ENCODE measurements at places on chromosomes 1 and 21. TPM values are rescaled to one million over a fixed set of nuclear protein-coding genes. Genes with fewer than 3 reads are reported as not detected.

Gene OBSCN
- 5.4 TPM for polyA plus RNA-seq

Gene DYNLT4
- polyA plus RNA-seq: 0.46 TPM

Gene RGS8
- polyA plus RNA-seq: not detected

Gene RBM11
- polyA plus RNA-seq: 2.1 TPM

Gene EDARADD
- not detected for polyA plus RNA-seq

Gene HMGCS2
- polyA plus RNA-seq: 80.4 TPM

Gene FCRL3
- polyA plus RNA-seq: 0.48 TPM

Gene ZNF362
- 10.6 TPM for polyA plus RNA-seq

Gene ATP5PF
- polyA plus RNA-seq: 668 TPM

Gene LYPD8
- 2.4 TPM for polyA plus RNA-seq

Gene SPRR2G
- not detected for polyA plus RNA-seq

Gene SPRR5
- not detected for polyA plus RNA-seq

Gene LEPR
- polyA plus RNA-seq: 6.6 TPM

Gene LRRN2
- polyA plus RNA-seq: not detected

Gene OLFML2B
- polyA plus RNA-seq: 1.3 TPM

Gene PCP4
- 1.1 TPM for polyA plus RNA-seq

Gene ADAMTS1
- polyA plus RNA-seq: 94.8 TPM

Gene IL19
- polyA plus RNA-seq: not detected

Gene FAM72D
- polyA plus RNA-seq: 2.3 TPM

Gene DCDC2B
- polyA plus RNA-seq: not detected

Gene EDN2
- polyA plus RNA-seq: 22.8 TPM

Gene USH2A
- under 0.01 TPM for polyA plus RNA-seq

Gene HTR6
- polyA plus RNA-seq: not detected

Gene DYNLT5
- polyA plus RNA-seq: 1.3 TPM

Gene KRTAP10-8
- polyA plus RNA-seq: not detected

Gene SFN
- 67.8 TPM for polyA plus RNA-seq

Gene KIF17
- polyA plus RNA-seq: 1.3 TPM

Gene UBXN11
- polyA plus RNA-seq: 35.5 TPM

Gene HCRTR1
- polyA plus RNA-seq: not detected

Gene JAK1
- polyA plus RNA-seq: 33.3 TPM

Gene RPL11
- 3,027 TPM for polyA plus RNA-seq

Gene DAB1
- polyA plus RNA-seq: 77.0 TPM

Gene TTC34
- 0.22 TPM for polyA plus RNA-seq

Gene NID1
- 36.0 TPM for polyA plus RNA-seq

Gene PROX1
- 1.1 TPM for polyA plus RNA-seq

Gene RHOU
- polyA plus RNA-seq: 17.9 TPM

Measured in small intestine (tissue), 16 donors.